ENCODE measurements at places on chromosomes 12 and 14.

DNA sequence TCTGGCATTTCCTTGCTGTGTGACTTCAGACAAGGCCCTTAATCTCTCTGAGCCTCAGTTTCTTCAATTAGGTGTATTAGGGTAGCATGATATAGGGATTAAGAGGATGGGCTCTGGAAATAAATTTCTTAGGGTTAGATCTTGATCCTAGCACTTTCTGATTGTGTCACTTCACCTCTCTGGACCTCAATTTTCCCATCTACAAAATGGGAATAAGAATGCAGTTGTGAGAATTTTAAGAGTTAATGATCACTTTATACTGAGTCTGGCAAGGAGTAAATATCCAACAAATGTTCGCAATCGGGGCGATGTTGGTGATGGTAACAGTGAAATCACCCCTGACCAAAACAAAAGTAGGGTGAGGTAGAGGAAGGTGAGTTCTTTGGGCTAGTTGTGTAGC lies 4.0 kb downstream of the RPH3A start:
- no peak for ATAC-seq

DNA sequence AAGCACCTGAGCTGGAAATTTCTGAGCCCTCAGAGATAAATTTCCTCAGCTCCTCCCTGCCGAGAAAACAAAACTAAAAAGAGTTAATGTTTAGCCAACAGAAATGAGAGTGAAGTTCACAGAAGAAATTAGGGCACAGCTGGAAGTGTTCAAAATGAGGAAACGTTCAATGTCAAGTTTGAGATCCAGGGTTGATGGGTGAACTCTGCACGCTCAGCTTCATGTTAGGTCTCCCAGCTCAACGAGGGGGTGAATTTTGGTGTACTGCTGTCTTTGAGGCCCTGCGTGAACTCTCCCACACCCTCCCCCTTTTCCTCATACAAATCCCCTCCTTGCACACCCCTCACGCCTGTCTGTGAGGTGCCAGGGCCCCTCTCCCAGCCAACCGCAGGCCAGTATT lies 13.3 kb upstream of the OAS3 start:
- no peak for ATAC-seq

GRCh38 chr12:126952096-126953007 lies 1314.6 kb upstream of the TMEM132C start:
- no peak for ATAC-seq

DNA sequence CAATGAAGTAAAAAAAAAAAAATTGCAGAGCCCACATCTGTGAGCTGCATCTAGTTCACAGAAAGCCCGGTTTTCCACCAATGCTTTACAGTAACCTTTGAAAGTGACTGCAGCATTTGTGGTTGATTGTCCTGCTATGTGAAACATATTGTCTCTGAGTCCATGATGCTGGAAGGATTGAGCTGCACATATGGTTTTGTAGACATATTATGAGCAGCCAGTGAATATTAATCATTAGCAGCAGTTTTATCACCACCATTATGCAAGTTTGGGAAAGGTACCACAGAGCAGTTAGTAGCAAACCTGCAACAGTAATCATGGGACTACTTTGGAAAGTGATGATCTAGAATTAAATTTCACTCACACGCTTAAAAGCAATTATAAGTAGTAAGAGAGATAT lies 151.5 kb upstream of the PRICKLE1 start:
- ATAC-seq, result no peak

- no peak for ATAC-seq
Observed at GRCh38 chr14:35346738-35347322, 54.6 kb downstream of the PSMA6 start.

DNA sequence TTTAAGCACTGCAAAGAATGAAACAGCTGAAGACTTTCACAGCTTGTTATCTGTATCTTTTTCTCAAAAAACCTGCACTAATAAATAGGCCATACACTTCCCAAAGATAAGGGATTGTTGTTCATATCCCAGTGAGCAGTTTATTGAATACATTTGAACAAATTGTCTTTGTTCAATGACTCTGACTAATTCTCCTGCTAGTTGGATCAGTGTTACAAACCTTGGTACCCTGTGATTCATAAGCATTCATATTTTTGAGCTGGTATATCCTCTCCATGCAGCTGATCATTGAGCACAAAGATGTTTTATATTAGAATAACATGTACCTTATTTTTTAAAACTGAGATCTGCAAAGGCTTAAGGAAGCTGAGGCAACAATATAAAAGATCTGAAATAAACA lies 58.9 kb upstream of the FSCB start:
- no peak for ATAC-seq
